Dermis blood vessel endothelial cell (primary cell): ENCODE measurements at places on chromosomes 3 and 15. TPM values are rescaled to one million over a fixed set of nuclear protein-coding genes. Genes with fewer than 3 reads are reported as not detected.

The ZBED2 gene
- total RNA-seq: not detected in 2 replicates

The MESP1 gene
- total RNA-seq: 0.14 and 0.34 TPM in 2 replicates

The CYP1A2 gene
- total RNA-seq: not detected in 2 replicates

The DUOX1 gene
- total RNA-seq: not detected in 2 replicates

The FES gene
- total RNA-seq: 110 and 134 TPM in 2 replicates

The SAMMSON gene
- not detected in 2 replicates for total RNA-seq

The ST3GAL6 gene
- 18.6 and 30.1 TPM in 2 replicates for total RNA-seq

The GOLGA6L7 gene
- not detected in 2 replicates for total RNA-seq

The STRIT1 gene
- total RNA-seq: not detected in 2 replicates

The CELF6 gene
- total RNA-seq: 0.17 TPM in 1 of 2 replicates, not detected in the other

The HTR3E gene
- total RNA-seq: not detected in 2 replicates

- no peak for DNase-seq
Observed at GRCh38 chr3:159185443-159186050, 383.7 kb downstream of the MFSD1 start.

DNA sequence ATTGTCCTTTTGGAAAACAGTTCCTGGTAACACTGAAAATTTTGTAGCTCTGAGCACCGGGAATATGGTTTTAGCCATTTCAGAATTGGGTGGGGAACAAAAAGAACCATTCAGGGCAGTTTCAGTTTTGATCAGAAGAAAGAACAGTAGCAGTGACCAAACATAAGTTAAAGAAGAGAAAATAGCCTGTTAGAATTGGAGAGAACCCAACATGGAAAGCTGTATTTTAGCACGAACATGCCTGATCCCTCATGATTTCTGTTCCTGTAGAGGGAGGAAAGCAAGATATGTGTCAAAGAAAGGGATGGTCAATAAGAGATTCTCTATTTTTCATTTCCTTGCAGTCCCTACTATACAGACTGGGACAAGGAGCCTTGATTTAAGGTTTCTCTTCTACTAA is 119.9 kb downstream of the ALDH1A2 start:
- no peak for DNase-seq

DNA sequence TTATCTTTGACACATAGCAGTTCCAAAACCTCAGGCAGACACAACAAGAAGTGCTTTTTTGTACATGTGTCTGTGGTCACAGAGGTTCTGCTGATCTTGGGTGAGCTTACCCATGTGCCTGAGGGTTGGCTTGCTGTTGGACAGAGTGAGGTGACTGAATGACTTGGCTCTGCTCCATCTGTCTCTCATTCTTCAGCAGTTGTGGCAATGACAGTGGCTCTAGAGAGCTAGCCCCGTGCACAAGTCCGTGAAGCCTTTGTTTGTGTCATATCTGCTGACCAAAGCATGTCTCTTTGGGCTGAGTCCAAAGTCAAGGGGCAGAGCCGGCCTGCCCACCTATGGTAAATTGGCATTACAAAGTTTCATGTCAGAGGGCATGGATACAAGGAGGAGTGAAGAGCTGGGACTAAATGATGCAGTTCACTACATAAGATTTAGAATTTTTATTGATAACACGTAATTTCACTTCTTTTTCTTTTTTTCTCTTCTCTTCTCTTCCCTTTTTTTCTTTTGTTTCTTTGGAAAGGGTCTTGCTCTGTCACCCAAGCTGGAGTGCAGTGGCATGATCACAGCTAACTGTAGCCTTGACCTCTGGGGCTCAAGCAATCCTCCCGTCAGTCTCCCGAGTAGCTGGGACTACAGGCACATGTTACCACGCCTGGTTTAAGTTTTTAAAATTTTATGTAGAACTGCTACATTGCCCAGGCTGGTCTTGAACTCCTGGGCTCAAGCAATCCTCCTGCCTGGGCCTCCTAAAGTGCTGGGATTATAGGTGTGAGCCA is 77.9 kb downstream of the ITPR1 start:
- no peak for DNase-seq

GRCh38 chr3:27487383-27487782 is 3.2 kb upstream of the SLC4A7 start:
- DNase-seq: no peak

GRCh38 chr3:69370156-69370883 is 15.6 kb downstream of the FRMD4B start:
- peak; percentile 67 for DNase-seq

DNA sequence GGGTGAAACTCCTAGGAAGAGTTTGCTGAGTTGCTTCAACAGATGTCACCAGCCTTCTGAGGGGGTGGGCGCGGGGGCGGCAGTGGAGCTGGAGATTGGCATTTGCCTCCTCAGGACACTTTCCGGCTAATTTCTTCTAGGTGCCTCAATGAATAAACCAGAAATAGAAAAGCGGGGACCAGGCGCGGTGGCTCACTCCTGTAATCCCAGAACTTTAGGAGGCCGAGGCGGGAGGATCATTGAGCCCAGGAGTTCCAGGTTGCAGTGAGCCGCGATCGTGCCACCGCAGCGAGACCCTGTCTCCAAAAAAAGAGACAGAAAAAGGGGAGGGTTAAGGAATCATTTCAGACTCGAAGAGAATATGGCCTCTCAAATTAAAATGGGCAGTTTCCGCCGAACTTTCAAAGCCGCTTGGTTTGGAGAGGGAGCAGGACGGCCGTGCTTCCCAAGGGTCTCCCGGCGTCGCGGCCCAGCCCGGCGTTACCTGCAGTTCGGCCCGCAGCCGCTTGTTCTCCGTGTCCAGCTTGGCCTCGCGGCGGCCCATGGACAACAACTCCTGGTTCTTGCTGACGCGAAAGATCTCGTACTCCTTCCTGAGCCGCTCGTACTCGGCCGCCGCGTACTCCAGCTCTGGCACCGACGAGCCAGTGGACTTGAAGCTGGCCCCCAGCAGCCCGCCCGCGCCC is 587 bp downstream of the NPHP3 start:
- DNase-seq: peak; percentile 85

- DNase-seq: no peak
Observed at GRCh38 chr3:117350371-117350770, 640.8 kb downstream of the TUSC7 start.

DNA sequence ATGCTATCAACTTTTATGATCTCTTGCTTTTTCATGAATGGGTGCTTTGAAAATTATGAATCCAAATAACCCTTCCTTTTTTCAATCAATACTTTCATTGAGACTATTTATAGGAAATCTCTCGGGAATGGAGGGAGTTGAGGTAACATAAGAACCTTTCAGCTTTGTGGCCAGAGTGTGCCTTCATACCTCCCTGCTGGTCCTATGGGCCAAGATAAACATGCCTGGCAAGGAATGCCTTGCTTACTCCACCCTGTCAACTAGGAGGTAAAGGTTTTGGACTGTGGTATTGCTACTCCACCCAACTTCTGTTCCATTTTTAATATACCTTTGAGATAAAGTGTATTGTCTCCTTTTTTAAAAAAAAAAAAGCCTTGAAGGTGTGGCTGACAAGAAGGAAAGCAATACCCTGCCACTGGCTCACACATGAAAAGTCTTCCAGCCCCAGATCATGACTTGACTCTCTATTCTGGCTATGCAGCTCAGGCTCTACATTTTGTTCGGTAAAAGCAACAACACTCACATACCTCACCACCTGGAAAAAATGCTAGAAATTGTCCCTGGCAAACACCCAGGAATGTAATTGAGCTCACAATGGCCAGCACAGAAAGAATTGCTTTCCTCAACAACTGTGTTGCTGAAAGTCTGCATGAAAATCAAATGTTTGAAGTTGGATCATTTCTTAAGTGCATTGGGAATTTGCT is 35.8 kb downstream of the COL8A1 start:
- peak; percentile 85 for DNase-seq

GRCh38 chr3:133375403-133375745 is 24.5 kb upstream of the BFSP2 start:
- no peak for DNase-seq

DNA sequence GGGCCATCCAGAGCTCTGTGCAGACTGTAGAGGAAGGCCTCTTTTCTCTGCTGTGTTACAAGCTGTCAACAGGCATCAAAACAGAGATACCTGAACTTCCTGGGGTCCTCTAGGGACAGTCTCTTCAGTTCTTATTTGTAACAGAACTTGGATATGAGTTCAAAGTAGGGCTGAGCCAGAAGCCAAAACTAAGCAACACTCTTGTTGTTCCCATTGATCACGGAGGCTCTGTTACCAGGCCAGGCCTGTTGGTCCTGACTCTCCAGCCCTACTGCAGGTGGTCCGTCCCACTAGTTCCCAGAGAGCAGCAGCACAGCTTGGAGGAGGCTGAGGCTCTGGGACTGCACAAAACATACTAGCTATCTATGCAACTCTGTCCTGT is 13.1 kb upstream of the AHSG start:
- DNase-seq: no peak

- DNase-seq: peak; percentile 79
Observed at GRCh38 chr15:99343881-99344551, 92.7 kb downstream of the LRRC28 start.

GRCh38 chr3:5255404-5256344 is 68.2 kb downstream of the EDEM1 start:
- no peak for DNase-seq

GRCh38 chr3:108931035-108931434 is 22.6 kb downstream of the GUCA1C start:
- no peak for DNase-seq

DNA sequence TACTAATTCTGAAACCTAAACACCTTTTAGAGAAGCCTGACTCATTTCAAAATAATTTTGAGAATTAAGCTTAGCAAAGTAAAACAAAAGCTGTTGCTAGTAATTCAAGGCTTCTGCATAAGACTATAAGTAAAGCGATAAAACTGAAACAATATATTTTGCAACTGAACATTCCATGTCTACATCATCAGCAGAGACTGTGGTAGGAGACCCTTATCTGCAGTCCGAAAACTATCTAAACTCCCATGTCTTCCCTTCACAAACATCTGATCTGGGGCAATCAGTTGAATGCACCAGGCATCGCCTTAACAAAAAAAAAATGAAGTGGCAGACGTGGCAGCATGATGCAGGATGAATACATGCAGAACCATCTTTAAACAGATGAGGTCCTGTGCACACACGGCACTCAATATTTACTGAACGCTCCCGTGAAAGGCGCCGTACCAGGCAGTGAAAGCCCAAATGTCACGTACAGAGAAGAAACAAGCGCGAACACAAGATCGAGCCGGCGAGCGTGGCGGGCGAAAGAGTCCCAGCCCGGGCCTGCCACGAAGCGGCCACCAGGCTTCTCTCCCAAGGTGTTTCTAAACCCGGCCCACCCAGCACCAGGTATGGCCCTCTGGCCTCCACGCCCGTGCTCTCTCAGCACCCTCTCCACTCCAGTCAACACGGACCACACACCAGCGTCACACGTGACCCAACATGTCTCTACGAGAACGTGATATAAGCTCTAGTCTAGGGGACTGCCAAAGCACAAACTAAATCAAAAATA is 63.0 kb downstream of the CHSY1 start:
- no peak for DNase-seq

GRCh38 chr3:185075547-185075946 is 77.3 kb downstream of the C3orf70 start:
- DNase-seq: no peak

GRCh38 chr3:188326111-188326510 is 172.2 kb downstream of the LPP start:
- no peak for DNase-seq

DNA sequence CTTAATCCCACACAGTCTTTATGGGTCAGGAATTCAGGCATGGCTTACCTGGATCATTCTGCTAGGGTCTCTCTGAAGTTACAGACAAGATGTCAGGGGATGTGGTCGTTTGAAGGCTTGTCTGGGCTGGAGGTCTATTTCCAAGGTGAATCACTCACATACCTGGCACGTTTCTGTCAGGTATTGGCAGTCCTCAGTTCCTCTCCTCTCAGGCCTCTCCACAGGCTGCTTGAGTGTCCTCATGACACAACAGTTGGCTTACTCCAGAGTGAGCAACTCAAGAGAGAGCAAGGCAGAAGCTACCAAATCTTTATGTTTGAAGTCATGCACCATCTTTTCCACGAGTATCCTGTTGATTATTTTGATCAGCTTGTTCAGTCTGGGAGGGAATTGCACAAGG is 43.9 kb upstream of the PARP14 start:
- DNase-seq: no peak

GRCh38 chr3:76436894-76437293 is 603.0 kb upstream of the ROBO2 start:
- DNase-seq: no peak

GRCh38 chr15:59376733-59377132 is 4.1 kb upstream of the MYO1E start:
- peak; percentile 40 for DNase-seq

DNA sequence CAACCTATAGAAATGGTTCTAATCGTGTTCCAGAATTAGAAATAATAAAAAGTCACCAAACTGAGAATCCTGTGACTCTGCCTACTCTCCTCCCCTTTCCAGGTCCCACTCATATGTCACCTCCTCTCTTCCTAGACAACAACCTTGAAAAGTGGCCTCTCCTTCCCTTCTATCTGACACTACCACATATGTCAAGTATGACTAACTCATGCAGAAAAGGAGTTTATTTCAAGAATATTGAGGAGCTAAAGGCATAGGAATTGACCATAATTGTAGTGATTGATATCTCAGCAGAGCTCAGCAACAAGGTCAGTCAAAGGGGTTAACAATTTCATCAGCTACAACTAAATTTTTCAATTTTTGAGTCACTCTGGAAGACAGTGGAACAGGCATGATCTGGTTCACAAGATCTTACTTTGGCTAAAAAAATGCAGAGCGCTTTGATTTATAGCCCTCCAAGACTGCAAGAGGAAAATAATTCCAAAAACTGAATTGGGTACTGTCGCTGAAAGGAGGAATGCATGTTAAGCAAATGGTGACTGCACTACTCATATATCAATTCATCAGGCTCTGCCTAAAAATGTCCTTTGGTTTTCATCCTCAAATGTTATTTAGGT is 160.6 kb upstream of the ARHGEF26 start:
- DNase-seq: no peak

- peak; percentile 92 for DNase-seq
Observed at GRCh38 chr3:159169828-159170227, 368.0 kb downstream of the MFSD1 start.

GRCh38 chr3:149839896-149840295 is 26.9 kb downstream of the RNF13 start:
- no peak for DNase-seq

GRCh38 chr3:44106756-44107155 is 134.9 kb upstream of the TOPAZ1 start:
- no peak for DNase-seq

DNA sequence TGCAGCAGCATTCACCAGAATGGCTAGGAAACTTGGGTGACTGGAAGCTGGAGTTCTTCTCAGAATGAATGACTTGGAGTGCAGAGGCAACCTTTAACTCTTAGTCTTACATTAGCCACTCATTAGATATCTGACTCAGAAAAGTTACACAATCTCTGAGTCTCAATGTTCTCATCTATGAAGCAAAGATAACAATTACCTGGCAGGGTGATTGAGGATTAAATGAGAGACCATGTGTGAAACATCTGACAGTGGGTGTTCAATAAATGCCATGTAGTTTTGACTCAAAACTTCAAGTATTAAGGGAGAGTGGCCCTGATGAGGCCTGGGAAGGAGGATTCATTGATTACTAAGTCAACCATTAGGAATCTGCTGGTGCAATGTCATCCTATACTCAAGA is 48.3 kb downstream of the MRPL3 start:
- no peak for DNase-seq
